ENCODE measurements at places on chromosomes 4 and X. TPM values are rescaled to one million over a fixed set of nuclear protein-coding genes. Genes with fewer than 3 reads are reported as not detected.

The ARHGAP24 gene
- total RNA-seq, result 0.37 TPM

The CENPVL3 gene
- total RNA-seq, result 3.3 TPM

The CT45A10 gene
- total RNA-seq, result not detected

The HMX1 gene
- total RNA-seq, result 0.26 TPM

The HPSE gene
- total RNA-seq, result 2.0 TPM

The CT45A1 gene
- not detected for total RNA-seq

The NUDT10 gene
- total RNA-seq, result 11.9 TPM

The SPANXD gene
- not detected for total RNA-seq

The TAF1 gene
- 32.2 TPM for total RNA-seq

The MAGEA6 gene
- not detected for total RNA-seq

The PGAM4 gene
- total RNA-seq, result 0.52 TPM

The CCDC120 gene
- total RNA-seq, result 15.7 TPM

The PRRG3 gene
- 4.9 TPM for total RNA-seq

The CFI gene
- not detected for total RNA-seq

The CLIC2 gene
- total RNA-seq, result 0.98 TPM

The SH3TC1 gene
- 0.74 TPM for total RNA-seq

The MAGEA4 gene
- 0.68 TPM for total RNA-seq

The EVC2 gene
- 7.1 TPM for total RNA-seq

The UBQLN2 gene
- total RNA-seq, result 30.0 TPM

The ZIC3 gene
- 128 TPM for total RNA-seq

The RBMXL3 gene
- not detected for total RNA-seq

The PDE6B gene
- total RNA-seq, result 10.2 TPM

The AKAP14 gene
- total RNA-seq, result not detected

The NPY1R gene
- total RNA-seq, result 24.0 TPM

The ZDHHC15 gene
- total RNA-seq, result 2.7 TPM

All from H9 (cell line).